ENCODE measurements at places on chromosomes 3 and 15.

GRCh38 chr3:195296662-195297061 lies 25.7 kb upstream of the XXYLT1 start:
- DNase-seq, result no peak

GRCh38 chr3:104032283-104032682 lies 1334.4 kb upstream of the ALCAM start:
- DNase-seq, result no peak

- no peak for DNase-seq
These were observed 559.3 kb downstream of the MECOM start for GRCh38 chr3:169103951-169104941.

DNA sequence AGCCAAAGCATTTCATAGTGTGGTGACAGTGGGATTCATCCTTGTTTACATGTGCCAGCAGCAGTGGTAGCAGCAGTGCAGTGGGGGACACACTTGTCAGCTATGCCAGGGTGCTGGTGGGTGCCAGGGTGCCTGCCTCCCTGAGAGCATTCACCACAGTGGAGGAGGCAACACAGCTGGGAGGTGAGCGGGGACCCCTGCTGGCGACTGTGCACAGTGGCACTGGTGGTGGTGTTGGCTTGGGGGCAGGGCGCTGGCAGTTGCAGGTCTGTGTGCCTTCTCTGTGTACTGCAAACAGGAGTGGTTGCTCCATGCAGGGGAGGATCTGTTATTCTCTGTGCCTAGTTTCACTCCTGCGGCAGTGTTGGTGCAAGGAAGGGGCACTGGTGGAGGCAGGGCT lies 41.2 kb downstream of the CEP63 start:
- no peak for DNase-seq

GRCh38 chr3:130729154-130729553 lies 17.5 kb downstream of the PIK3R4 start:
- no peak for DNase-seq

- no peak for DNase-seq
These were observed 14.2 kb downstream of the RAB8B start for GRCh38 chr15:63203451-63204090.

DNA sequence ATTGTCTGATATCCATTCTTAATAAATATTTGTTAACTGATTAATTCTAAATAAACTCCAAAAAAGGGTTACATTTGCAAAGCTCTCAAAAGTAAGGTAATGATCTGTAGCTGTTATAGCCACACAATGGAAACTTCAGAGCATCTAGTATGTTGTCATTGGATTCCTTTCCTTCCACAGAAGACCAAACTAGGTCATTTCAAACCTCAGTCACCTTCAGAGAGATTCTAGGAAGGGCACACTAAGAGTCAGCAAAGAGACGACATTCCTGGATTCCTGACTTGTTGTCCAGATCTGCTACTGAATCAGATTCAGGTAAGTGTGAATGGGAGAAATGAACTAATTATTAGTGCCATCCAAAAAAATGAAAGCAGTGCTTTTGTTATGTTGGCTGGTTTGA lies 3.0 kb upstream of the COL8A1 start:
- DNase-seq, result no peak

DNA sequence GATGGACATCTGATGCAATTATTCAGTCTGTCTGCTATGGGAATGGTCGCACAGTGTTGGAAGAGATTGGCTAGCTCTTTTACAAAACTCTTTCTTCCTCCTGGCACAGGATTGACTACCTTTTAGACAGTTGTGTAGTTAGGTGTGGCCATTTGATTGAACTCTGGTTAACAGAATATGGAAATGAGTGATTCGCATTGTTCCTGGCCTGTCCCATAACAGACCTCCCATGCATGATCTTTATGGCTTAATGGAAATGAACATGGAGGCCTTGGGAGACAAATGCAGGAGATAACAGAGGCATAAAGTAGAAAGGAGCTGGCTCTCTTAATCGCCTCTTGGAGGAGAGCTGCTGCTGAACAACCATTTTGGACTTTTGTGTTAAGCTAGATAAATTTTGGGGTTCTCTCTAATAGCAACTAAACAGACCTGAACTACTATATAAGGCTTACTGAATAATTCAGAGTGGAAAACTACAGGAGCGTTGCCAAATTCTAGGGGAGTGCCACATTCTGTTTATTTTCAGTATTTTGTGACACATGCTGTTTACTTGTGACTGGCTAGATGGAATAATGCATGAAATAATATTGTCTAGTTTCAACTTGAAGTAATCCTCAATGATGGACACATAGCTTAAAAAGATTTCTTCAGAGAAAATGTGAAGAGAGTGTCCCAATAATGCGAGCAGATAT lies 357.7 kb upstream of the SGO1 start:
- DNase-seq, result no peak

GRCh38 chr15:99944131-99944530 lies 210.9 kb upstream of the LYSMD4 start:
- no peak for DNase-seq

DNA sequence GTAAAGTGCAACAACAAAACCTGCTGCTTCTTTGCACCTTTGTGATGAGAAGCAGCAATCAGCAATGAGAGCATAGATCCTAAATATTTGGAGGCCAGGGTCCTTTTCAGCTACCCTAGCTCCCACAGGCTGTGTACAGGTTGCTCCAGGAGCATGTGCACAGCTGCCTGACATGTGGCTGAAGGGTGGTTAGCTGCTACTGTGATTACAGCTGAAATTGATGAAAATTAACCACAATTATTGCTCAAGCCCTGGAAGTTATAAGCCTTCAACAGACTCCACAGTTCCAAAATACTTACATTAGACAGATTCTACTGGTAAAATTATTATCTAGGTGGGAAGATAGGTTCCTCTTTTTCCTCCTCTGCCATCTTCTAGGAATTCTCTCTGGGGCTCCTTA lies 28.5 kb downstream of the COMMD2 start:
- DNase-seq, result no peak

DNA sequence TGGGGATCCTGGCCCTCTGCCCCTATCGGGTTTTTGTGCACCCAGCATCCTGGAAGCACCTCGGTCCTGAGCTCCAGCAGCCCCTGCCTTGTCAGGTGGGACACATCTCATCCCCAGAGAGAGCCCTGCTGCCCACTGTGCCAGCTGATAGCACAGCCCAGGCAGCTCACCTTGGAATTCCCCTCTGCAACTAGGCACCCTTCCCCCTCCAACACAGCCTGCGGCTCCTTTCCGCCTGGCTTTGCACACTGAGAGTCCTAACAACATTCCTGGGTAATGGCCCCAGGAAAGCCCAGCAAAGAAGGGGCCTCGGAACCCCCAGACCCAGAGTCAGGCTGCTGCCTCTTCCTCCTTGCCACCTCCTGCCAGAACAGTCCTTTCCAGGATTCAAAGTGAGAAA lies 5.9 kb downstream of the HCN4 start:
- DNase-seq, result no peak

GRCh38 chr3:72142028-72142427 lies 357.1 kb upstream of the PROK2 start:
- no peak for DNase-seq

DNA sequence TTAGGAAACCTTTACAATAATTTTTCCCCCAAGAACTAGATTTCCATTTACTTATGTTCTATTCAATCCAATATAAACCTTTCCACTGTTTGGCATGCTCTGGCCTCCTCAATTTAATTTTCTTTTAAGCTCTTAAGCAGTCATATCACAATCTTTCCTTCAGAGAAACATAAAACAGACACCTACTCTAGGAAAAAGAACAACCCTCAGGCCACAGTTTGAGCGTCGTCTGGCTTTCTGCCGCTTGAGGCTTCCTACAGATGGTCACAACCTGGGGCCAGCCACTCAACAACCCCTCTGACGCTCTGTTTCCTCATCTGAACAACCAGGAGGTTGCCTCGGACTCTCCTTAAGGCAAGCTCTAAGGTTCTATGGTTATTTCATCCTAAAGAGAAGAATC lies 143.3 kb downstream of the ADAMTS17 start:
- no peak for DNase-seq

DNA sequence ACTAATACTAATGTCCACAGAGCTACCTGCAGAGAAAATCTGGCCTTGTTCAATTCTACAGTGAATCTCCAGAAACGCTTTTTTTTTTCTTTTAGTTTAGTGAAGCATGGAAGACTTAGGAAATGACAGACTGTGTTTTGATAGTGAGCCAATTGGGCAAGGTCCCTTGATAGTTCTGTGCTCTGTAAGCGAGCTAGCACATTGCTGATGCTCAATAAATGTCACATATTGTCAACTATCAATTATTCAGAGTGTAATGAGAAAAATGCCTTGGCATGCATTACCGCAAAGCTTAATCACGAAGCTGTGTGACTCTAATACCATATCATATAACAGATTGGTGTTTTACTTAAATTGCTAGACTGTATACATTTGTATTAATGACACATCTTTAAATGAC lies 5.2 kb upstream of the C3orf85 start:
- no peak for DNase-seq

- DNase-seq, result peak; percentile 32
These were observed 84.6 kb downstream of the ZBTB20 start for GRCh38 chr3:115062412-115062956.

- DNase-seq, result no peak
These were observed 19.5 kb downstream of the SIDT1 start for GRCh38 chr3:113551820-113552219.

DNA sequence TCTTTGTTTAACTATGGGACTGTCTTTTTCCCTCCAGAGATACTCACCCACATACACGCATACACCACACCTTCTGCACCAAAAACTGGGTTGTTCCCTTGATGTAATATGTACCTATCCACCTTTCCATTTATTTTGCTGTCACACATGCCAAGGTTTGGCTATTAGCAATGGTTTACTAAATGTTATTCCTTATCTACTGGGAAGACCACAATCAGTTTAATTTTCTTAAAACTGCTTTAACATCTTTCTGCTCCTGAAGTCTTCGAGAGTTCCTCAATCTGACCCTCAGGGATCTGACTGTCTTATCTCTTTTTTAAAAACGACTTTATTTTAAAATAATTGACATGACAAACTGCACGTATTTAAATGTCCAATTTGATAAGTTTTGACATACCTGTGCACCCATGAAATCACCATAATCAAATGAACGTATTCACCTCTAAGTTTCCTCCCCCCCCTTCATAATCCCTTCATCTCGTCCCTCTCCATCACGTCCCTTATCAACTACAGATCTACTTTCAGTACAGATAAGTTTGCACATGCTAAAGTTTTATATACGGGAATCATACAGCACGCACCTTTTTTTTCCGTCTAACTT lies 805 bp upstream of the TRPM7 start:
- DNase-seq, result no peak

DNA sequence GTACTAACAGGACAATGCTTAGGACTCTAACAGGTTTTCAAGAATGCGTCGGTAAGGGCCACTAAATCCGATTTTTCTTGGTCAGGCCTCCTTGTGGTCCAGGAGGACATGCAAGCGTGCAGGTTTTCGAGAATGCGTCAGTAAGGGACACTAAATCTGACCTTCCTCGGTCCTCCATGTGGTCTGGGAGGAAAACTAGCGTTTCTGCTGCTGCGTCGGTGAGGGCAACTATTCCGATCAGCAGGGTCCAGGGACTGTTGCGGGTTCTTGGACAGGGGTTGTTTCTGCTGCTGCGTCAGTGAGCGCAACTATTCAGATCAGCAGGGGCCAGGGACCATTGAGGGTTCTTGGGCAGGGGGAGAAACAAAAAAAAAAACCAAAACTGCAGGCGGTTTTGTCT lies 7.8 kb upstream of the UBP1 start:
- DNase-seq, result no peak

DNA sequence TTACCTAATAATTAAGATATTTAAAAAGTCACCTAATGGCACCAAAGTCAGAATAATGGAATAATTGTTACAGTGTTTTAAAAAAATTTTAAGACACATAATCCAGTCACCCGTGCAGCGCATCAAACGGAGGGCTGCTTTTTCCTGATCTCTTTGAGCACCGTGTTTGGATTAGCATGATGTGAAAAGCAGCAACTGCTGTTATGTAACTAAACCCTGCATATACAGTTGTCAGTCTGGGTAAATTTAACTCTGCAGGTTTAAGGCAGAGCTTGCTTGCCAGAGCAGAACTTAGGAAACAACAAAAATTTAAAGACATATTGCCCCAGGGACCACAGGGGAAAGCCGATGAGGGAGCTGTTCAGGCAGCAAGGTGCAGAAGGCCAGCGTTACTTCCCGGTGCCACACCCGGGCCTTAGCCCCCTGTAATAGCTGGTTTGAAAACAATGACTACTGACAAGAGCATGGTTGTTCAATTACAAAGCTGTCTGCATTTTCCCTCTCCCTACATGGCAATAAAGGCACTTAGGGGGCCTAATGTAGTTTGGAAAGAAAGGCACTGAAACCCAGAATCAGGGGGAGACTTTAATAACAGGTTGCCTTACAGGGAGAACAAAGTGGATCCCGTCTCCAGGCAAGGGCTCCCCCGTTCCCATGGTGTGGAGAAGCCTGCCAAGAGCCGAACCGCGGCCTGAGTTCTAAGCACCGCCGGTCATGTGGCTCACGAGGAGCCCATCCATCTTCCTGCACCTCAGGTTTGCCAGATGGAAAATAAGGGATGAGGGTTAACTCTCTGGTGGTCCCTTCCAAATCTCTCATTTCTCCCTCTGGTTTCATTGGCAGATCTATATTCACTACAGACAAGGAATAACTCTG lies 32.2 kb downstream of the RORA start:
- peak; percentile 28 for DNase-seq

- no peak for DNase-seq
These were observed 1.6 kb downstream of the PTX3 start for GRCh38 chr3:157438194-157438730.

GRCh38 chr3:111496894-111497559 lies 45.0 kb upstream of the CD96 start:
- no peak for DNase-seq

DNA sequence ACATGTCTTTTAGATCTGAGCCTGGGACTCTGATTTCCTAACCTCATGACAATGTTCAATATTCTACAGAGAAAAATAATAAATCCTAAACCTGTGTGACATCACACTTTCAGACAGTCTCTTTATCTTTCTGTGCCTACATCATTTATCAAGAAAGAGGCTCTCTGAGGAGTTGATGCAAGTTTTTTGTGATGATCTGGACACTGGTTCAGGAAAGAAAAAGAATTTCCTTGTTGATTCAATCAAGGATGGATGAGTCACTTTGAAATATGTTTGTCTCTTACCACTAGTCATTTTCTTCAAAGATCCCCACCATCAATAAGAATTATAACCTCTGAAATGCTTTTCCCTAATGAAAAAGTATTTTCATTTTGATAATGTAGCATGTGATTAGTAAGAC lies 404.6 kb downstream of the WDR72 start:
- DNase-seq, result no peak

GRCh38 chr3:8557298-8557697 lies 55.7 kb downstream of the LMCD1 start:
- DNase-seq, result no peak

DNA sequence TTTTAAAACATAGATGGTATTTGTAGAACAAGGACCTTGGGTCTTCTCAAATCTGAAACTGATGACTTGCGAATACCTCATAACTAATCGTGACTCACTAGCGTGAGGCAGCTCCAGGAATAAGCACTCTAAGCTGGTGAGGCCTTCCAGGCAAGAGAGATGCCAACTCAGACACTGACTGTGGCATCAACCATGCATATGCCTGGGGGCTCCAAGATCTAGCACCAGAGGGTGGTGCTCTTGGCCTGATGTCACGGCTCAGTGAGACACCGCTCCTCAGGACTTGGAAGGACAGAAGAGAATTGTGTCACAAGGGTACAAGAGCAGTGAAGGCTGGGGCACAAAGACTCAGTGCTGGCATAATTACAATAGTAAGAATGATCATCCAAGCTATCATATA lies 125.0 kb upstream of the TRIM42 start:
- DNase-seq, result no peak

GRCh38 chr3:141657516-141657915 lies 80.6 kb upstream of the RNF7 start:
- no peak for DNase-seq

- DNase-seq, result peak; percentile 8
These were observed 562.8 kb downstream of the NR2F2 start for GRCh38 chr15:96893159-96893906.
